ENCODE measurements at places on chromosomes 2 and 18. TPM values are rescaled to one million over a fixed set of nuclear protein-coding genes. Genes with fewer than 3 reads are reported as not detected.

CAPN14 gene
- 0.31 TPM for total RNA-seq

- no peaks in the 10 kb centered on the region for H3K36me3 ChIP-seq
- no peak overlapping the region for H3K27ac ChIP-seq
- H3K4me3 ChIP-seq = no peak overlapping the region
- no peak for DNase-seq
- no peaks in the 10 kb centered on the region for H3K4me1 ChIP-seq
Observed at GRCh38 chr18:3584266-3584861, 134.4 kb downstream of the TGIF1 start.

DNA sequence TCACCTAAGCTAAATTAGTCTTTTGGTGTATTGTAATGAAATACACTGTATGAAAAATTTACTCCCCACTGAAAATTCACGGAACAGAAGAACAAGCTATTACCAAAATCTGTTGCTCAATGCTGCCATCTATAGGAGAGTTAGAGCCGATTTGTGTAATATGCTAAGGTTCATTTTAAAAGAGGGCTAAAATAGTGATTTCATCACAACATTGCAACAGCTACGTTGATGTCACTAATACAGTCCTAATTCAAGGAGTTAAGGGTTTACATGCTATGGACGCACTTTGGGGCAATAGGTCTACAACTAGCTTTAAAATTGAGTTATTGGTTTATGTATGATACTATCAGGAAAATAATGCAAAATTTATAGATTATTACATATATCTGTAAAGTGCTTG is 3.0 kb upstream of the IRS1 start:
- H3K27ac ChIP-seq = no peak overlapping the region
- H3K4me3 ChIP-seq = no peak overlapping the region
- H3K27me3 ChIP-seq = no peaks in the 10 kb centered on the region
- peaks cover 15% of the 10 kb centered on the region for H3K4me1 ChIP-seq
- no peak for DNase-seq

- H3K4me3 ChIP-seq = no peak overlapping the region
- no peaks in the 10 kb centered on the region for H3K36me3 ChIP-seq
- H3K27me3 ChIP-seq = no peaks in the 10 kb centered on the region
- no peaks in the 10 kb centered on the region for H3K4me1 ChIP-seq
- no peak overlapping the region for H3K27ac ChIP-seq
Observed at GRCh38 chr2:206814498-206814897, 49.1 kb downstream of the FASTKD2 start.

- H3K4me3 ChIP-seq = peak overlapping the region; percentile 76
- no peak for DNase-seq
- H3K27me3 ChIP-seq = no peaks in the 10 kb centered on the region
- H3K4me1 ChIP-seq = peaks cover 67% of the 10 kb centered on the region
Observed at GRCh38 chr2:10304458-10305253, 2.0 kb downstream of the HPCAL1 start.

Measured in CD8-positive, alpha-beta memory T cell (primary cell).